Activated CD4-positive, alpha-beta memory T cell treated with anti-CD3 and anti-CD28 coated beads for 36 hours (primary cell): ENCODE measurements at places on chromosomes 13 and 19. TPM values are rescaled to one million over a fixed set of nuclear protein-coding genes. Genes with fewer than 3 reads are reported as not detected.

GRCh38 chr13:97249796-97250495, 27.8 kb downstream of the MBNL2 start:
- no peak for DNase-seq

DNA sequence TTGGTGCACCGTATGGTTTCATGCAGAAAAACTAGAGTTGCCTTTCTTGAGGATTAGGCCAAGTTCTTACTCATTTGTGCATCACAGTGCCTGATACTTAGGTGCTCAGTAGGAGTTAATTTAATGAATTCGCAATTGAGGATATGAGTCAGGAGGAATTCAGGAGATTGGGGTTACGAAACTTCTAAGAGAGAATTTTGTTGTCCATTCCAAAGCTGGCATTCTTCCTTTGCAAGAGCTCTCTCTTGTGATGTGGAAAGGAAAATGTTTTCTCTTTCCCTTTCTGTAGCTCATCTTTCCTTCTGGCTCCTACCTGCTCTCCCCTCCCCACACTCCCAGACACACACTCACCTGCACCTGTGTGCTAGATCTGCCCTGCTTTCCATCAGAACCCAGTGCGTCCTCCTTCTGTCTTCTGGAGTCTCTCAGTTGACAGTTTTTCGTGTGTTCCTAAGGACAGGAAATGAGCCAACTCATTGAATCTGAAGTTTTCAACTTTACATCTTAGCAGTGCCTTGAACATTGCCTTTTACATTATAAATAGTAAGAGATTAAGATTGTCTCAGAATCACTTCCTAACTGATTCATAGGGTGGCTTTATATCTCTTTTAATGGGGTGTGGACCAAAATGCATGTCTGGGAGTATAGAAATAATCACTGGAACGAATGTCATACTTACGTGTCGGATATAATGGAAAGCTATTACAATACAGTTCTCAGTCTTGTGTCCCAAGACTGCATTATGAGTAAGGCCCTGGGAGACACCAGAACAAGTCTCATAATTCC, 19.7 kb upstream of the ERCC5 start:
- no peak for DNase-seq

DNA sequence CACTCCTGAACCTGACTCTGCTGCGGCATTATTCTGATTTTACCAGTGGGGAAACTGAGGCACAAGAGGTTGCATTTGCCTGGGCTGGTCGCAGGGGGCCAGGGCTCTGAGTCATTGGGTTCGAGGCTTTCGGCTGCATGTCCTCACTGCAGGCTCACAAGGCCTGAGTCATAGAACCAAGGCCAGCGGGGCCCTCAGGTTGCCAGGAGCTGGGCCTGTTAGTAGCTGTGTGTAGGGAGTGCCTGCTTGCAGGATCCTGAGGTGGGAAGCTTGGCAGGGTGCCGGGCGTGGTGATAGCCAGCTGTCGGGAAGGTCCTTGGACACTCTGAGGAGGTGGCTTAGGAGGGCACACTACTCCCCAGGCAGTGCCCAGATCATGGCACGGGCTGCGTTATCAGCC, 21.6 kb upstream of the F2RL3 start:
- no peak for DNase-seq

GRCh38 chr19:38351865-38352395, 16.3 kb downstream of the CATSPERG start:
- DNase-seq, result no peak

GRCh38 chr19:6047741-6048251, 62.5 kb downstream of the RFX2 start:
- DNase-seq, result no peak

DNA sequence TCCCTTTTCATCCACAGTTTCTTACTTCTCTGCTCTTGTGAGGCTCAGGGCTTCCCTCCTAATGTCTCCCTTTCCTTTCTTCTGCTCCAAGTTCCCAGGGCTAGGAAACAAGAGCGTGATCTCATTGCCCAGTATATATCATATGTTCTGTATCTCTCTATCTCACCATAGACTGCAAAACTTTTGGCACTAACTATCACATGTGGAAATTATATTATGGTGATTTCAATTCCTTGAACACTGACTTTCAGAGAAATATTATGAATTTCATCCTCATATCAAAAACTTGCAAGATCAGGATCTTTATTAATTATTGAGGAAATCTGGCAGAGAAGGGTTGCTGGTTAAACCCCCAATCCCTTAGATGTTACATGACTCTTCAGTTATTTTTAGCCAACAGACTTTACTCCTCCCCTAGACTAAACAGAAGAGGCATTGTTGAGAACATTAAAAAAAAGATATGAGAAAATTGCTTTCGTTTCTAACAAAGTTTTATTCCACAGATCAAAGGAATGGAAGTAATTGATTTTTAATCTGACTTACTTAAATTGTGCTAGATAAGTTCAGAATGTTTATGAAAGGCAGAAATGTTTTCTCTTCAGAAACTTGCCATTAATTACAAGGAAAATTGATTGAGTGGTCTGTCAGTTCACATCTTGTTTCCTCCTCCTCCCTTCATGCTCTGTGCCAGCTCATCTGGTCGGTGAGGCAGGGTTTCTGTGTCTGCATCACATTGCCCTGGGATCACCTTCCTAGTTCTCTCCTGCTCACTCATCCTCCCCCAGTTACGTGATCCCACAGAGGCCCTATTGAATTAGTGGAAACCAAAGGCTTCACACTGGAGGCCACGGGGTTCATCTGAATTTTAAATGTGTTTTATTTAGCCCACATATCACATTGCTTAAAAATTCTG, 378.5 kb downstream of the LMO7 start:
- DNase-seq, result no peak

DNA sequence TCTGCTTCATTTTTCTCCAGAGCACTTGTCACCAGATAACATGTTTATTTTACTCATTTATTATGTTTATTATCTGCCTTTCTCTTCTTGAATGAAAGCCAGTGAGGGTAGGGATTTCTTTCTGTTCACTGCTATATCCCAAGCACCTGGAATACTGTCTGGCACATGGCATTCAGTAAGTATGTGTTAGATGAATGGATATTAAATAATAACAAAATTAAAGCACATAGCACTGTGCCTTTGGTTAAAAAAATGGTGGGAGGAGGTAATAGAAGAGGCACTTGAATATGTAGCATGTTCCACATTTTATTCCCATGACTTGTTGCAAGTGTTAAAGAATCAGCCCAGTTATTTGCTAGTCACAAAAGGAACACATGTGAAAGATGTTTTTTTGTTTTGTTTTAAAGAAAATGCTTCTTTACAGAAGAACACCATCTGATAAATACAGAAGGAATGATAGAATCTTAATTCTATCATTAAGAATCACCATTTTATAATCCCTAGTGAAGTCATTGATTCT, 151.0 kb downstream of the DLEU7 start:
- DNase-seq, result no peak

GRCh38 chr19:648305-648704, 8.6 kb downstream of the FGF22 start:
- DNase-seq, result no peak

GRCh38 chr19:40512473-40513344, 45.9 kb downstream of the SPTBN4 start:
- no peak for DNase-seq

DNA sequence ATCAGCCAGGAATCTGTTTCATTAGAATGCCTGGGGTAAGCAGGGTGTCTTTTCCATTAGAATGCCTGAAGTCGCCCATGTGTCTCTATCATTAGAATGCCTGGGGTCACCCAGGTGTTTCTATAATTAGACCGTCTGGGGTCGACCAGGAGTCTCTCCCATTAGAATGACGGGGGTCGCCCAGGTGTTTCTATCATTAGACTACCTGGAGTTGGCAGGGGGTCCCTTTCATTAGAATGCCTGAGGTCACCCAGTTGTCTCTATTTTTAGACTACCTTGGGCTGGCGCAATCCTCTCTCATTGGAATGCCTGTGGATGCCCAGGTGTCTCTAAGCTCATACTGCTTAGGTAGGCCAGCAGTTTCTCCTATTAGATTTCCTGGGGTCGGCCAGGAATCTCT, 1447.6 kb downstream of the UQCRFS1 start:
- no peak for DNase-seq

GRCh38 chr13:35994131-35994966, 136.8 kb downstream of the DCLK1 start:
- no peak for DNase-seq

DNA sequence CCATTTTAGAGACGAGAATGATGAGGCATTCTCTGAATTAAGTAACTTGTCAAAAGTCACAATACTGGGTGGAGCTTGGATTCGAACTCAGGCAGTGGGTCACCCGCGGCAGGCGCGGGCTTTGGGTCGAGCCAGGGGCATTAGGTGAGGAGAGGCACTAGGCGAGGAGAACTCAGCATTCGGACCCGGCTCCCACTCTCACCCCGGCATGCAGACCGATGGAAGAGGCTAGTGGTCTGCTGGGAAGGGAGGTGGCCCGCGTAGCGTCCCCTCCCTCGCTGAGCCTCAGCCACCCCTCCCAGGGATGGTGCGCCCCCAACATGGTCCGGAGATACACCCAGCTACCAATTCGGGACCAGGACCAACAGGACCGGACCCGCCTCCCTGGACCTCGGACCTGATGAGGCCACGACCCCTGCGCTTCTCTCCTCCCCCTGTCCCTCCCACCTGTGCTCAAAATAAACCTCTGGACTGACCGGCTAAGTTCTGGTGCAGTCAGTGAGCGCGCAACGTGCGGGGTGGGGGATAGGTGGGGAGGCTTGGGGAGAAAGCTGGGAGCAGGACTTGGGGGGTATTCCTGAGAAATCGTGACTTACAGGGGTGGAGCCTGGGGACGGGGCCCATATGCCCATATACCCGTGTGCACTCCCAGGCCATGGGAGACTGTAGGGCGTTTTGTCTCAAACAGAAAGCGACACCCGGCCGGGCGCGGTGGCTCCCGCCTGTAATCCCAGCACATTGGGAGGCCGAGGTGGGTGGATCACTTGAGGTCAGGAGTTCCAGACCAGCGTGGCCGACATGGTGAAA, 1.3 kb upstream of the SNAPC2 start:
- DNase-seq, result no peak

DNA sequence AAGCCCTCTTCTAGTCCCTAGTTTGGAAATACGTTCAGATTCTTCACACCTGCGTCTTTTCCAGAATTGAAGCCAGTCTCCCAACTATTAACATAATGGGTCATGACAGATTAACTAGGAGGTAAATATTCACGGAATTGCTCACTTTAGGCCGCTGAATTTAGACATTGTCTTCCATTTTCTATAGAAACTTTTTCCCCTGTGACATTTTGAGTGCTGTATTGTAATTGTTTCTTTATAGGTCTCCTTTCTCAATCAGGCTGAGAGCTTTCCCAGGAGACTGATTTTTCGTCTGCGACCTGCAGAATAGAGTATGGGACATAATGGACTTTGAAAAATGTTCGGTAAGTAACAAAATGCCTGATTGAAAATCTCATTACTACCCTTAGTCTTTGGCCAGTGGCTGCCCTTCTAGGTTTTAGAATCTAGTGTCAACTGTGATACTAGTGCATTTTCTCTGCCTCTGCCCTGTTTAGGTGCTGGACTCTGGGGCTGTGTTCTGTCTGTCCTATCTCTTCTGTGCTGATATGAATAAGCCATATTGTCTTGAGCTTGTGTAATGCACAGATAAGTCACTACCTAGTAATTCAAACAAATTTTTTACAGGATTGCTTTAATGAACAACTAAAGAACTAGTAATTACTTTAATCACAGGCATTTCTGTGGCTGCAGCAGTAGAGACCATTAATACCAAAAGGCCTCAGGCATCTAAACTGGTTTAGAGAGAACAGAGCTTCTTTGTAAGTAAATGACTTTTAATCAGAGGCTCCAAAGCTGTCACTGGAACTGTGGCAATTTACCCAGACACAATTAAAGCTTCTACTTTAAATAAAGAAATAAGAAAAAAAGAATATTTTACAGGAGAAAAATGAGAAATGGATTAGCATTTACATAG, 122.4 kb upstream of the FREM2 start:
- DNase-seq, result no peak

- DNase-seq, result no peak
Measured at GRCh38 chr13:45167611-45168554, 33.0 kb downstream of the KCTD4 start.

GRCh38 chr13:112767506-112768471, 78.0 kb downstream of the ATP11A start:
- DNase-seq, result no peak

DNA sequence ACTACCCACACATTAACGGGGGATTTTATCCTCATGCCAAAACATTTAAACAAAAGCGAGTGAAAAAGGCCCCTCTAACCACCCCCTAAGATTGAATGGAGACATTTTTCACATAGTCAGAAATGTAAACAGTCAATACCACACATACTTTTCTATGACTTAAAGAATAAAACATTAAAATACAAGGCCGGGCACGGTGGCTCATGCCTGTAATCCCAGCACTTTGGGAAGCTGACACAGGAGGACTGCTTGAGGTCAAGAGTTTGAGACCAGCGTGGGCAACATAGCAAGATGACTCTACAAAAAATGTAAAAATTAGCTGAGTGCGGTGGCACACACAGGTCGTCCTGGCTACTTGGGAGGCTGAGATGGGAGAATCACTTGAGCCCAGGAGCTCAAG, 47.3 kb downstream of the MPHOSPH8 start:
- DNase-seq, result no peak

GRCh38 chr13:82330499-82330898, 1551.8 kb downstream of the SLITRK1 start:
- DNase-seq, result no peak

Gene DHDH
- total RNA-seq, result 2.0 TPM

Gene CD177
- not detected for total RNA-seq

Gene CYP2S1
- 0.75 TPM for total RNA-seq

Gene KIR3DL2
- total RNA-seq, result 0.48 TPM

Gene FCER2
- total RNA-seq, result 4.1 TPM

Gene PKN1
- 207 TPM for total RNA-seq

Gene SPRY2
- 0.29 TPM for total RNA-seq

Gene CBARP
- total RNA-seq, result 2.1 TPM

Gene CLDN10
- not detected for total RNA-seq

Gene FLT1
- total RNA-seq, result 17.2 TPM

Gene CLEC17A
- total RNA-seq, result 0.85 TPM

Gene ZNF615
- total RNA-seq, result 7.8 TPM

Gene UGGT2
- 0.26 TPM for total RNA-seq

Gene C5AR2
- 0.05 TPM for total RNA-seq
